ENCODE measurements at places on chromosomes 1 and 21. TPM values are rescaled to one million over a fixed set of nuclear protein-coding genes. Genes with fewer than 3 reads are reported as not detected.
A peak's percentile ranks its signal among the peaks of the same experiment; 100 is the strongest.

Gene SLC2A5
- 0.26 TPM for total RNA-seq

Gene SERBP1
- total RNA-seq, result 282 TPM

Gene PPCS
- total RNA-seq, result 52.4 TPM

Gene NECTIN4
- total RNA-seq, result 108 TPM

Gene STIL
- 0.79 TPM for total RNA-seq

Gene H3-3A
- 84.8 TPM for total RNA-seq

Gene RIPPLY3
- not detected for total RNA-seq

Gene GUCA2A
- not detected for total RNA-seq

Gene OLIG2
- not detected for total RNA-seq

Gene PPIAL4G
- total RNA-seq, result not detected

Gene SAMSN1
- total RNA-seq, result not detected

Gene TMEM200B
- 0.77 TPM for total RNA-seq

DNA sequence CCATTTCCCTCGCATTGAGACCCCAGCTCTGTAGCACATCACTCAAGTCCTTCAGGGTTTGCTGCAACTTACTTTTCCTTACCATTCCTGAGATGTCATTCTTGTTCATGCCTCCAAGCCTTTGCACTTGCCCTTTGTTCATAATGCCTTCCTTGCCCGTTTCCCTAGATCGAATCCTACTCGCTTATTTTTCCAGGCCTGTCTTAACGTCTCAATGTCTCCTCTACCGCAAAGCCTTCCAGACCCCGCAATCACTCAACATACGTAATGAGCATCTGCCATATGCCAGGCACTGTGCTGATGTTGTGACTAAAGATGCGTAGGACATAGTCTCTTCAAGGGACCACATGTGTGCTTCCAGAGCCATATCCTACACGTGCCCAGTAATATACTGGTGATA is 31.1 kb upstream of the CNIH3 start:
- DNase-seq, result no peak

GRCh38 chr21:22395965-22396364 is 1397.8 kb downstream of the NCAM2 start:
- no peak for DNase-seq

DNA sequence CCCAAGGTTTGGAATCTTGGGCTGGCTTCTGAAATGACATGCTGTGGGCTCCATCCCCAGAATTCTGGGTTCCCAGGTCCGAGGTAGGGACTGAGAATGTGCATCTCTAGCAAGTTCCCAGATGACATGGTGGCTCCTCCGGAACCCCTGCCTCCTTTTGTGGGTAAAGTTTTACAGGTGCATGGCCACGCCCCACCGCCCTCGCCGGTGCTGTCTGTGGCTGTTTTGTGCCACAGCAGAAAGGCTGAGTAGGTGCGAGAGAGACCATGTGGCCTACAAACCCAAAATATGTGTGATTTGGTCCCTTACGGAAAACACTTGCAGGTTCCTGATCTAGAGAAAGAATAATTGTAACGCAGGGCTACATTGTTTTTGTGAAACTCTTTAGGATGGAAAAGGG is 30.9 kb downstream of the SKI start:
- DNase-seq, result no peak

DNA sequence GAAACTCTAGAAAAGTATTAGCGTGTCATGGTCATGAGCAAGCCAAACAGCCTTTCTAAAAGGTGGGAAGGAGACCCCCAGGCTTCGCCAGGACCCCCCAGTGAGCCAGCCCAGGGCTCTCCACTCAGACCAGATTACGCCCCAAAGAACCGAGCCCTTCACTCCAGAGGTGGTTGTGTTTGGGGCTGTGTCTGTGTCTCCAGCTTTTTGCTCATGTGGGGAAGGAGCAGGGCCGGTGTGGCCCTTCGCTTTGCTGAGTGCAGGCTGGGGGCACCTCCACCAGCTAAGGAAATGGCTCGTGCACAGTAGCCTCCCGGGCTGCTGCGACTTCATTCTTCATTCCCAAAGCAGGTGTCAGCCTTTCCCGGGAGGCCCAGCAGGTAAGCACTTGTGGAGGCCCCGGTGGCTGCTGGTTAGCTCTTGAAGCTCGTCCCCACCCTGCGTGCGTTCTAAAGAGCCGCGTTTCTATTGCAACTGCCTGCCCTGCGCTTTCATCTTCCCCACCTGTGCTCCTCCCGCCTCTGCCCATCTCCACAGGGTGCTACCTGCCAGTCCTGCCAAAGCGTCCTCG is 531 bp downstream of the TSPEAR start:
- peak; percentile 23 for DNase-seq

- DNase-seq, result no peak
These were observed 4.1 kb upstream of the TAGLN2 start for GRCh38 chr1:159929155-159930051.

GRCh38 chr21:15754640-15755039 is 24.9 kb downstream of the USP25 start:
- peak; percentile 88 for DNase-seq

GRCh38 chr1:204941421-204942338 is 71.0 kb downstream of the NFASC start:
- peak; percentile 60 for DNase-seq

- no peak for DNase-seq
These were observed 286 bp downstream of the ODR4 start for GRCh38 chr1:186375929-186376319.

- DNase-seq, result peak; percentile 18
These were observed 731.4 kb downstream of the KCNT2 start for GRCh38 chr1:195876792-195877191.

GRCh38 chr1:182587666-182588499 is 1.2 kb downstream of the RNASEL start:
- no peak for DNase-seq

- DNase-seq, result no peak
These were observed 4.4 kb downstream of the JMJD4 start for GRCh38 chr1:227730630-227731151.

DNA sequence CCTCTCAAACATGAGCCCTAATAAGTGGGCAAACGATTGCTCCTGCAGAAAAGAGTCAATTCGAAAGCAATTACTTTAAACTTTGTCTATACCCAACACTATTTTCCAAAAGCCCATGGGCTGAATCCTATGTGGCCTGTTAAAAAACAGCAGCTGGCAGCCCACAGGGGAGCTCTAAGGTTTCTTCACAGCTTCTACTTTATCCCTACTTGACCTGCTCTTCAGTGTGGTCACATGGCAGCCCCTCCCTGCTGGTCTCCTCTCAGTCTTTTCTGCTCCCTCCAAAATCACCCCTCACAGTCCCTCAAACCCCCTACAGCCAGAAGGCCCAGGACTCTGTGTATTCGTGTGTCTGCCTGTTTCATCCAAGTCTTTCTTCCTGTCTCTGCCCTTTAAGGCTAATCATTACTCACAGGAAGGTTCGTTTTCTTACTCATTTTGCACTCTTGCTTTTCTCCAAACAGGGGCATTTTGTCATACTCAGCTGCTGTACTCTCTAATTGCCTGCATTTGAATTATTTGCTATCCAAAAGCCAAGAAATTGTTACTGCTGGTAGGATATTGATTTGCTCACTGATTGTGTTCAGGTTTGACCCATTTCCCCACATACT is 62.4 kb upstream of the FAM3B start:
- DNase-seq, result peak; percentile 18

GRCh38 chr21:25490742-25491141 is 116.5 kb downstream of the MRPL39 start:
- peak; percentile 13 for DNase-seq

- no peak for DNase-seq
These were observed 3.1 kb downstream of the IL6R start for GRCh38 chr1:154408174-154408777.

- DNase-seq, result no peak
These were observed 416.3 kb upstream of the ESRRG start for GRCh38 chr1:217139513-217139912.

DNA sequence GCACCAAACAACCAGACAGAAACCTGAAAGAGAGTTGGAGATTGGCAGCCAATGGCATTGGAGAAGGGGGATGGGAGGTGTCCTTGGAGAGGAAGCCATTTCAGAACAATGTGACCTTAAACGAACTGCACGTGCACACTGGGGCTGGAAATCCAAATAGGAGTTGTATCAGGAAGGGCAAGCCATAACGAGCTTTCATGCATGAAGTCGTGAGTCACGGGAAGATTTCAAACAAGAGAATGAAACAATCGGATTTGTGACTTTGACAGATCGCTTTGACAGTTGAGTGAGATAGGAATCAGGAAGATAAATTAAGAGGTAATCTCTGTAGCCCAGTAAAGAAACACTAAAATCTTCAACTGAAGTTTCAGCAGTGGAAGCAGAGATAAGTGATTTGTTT is 445.8 kb upstream of the ZP4 start:
- no peak for DNase-seq

- no peak for DNase-seq
These were observed 19.2 kb upstream of the RCAN3 start for GRCh38 chr1:24483441-24483840.

GRCh38 chr1:108624069-108624468 is 36.8 kb downstream of the HENMT1 start:
- no peak for DNase-seq

DNA sequence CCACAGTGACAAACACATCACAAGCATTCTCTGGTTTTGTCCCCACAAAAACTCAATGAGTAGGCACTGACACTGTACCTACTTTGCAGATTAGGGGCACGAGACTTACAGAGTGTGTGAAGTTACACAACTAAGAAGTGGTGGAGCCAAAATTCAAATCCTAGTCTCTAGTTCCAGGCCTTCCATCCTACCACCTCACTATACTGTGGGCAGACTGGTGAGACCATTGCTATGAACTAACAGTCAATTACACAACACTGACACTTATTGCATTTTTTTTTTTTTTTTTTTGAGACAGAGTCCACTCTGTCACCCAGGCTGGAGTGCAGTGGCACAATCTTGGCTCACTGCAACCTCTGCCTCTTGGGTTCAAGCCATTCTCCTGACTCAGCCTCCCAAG is 71.4 kb downstream of the KCNN3 start:
- DNase-seq, result no peak

- peak; percentile 53 for DNase-seq
These were observed 90.7 kb upstream of the GFI1 start for GRCh38 chr1:92577261-92577895.

DNA sequence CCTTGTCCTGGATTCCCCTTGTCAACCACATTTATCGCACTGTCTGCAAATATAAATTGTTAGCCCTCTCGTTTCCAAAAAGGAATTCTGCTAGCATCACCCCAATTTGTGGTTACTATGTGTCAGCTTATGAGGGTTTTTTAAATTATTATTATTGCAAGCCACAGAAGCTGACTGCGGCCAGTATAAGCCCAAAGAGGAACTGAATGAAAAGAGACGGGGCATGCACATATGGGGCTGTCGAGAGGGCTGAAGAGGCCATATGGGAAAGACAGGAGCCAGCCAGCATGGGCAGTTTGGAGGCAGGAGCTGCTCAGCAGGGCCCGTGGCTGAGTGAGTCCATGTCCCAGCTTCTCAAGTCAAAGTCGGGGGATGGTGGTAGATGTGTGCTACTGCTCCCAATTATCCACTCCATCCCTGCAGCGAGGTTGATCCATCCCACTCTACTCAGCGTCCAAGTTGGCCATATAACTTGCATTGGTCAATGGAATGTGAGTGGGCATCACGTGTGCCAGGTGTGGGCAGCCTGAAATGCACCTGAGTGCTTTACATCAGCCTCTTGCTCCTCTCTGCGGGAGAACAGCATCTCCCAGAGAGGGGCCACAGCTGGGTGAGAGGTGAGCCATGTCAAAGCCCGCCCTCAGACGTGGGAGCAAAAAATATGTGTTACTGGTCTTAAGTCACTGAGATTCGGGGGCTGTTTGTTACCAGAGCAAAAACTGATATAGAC is 37.6 kb upstream of the LDLRAP1 start:
- DNase-seq, result no peak

DNA sequence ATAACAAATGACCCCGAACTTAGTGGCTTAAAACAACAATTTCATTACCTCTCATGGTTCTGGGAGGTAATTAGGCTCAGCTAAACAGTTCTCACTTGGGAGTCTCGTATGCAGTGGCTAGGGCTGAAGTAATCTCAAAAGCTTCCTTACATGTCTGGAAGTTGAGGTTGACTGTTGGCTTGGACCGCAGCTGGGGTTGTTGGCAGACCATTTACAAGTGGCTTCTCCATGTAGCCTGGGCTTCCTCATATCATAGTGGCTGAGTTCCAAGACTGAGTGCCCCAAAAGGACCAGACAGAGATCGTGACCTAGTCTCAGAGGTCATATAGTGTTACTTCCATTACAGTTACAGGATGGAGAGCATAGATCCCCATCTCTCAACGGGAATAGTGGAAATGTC is 2.4 kb upstream of the POGZ start:
- no peak for DNase-seq

DNA sequence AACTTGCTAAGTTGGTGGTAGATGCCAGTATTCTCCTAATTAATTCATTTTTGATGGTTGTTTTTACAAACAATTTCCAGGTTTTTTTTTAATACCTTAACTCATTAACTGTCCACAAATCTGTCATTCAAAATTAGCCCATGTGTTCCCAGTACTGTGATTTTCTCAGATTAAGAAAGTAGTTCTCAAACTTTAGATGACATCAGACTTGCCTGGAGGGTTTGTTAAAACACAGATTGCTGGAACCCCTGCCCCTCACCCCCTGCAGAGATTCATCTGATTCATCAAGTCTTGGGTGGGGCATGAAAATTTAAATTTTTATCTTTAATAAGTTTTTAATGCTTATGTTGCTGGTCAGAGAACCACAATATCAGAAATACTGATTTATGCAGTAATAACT is 130.5 kb downstream of the BACH1 start:
- DNase-seq, result no peak

- DNase-seq, result no peak
These were observed 22.7 kb upstream of the SYT6 start for GRCh38 chr1:114176366-114176765.

GRCh38 chr1:169309178-169310166 is 58.1 kb downstream of the NME7 start:
- DNase-seq, result no peak

GRCh38 chr1:30744060-30744756 is 13.4 kb downstream of the LAPTM5 start:
- peak; percentile 25 for DNase-seq

- no peak for DNase-seq
These were observed 3.5 kb downstream of the WLS start for GRCh38 chr1:68228851-68229250.

GRCh38 chr21:44050276-44050675 is 38.2 kb downstream of the TRAPPC10 start:
- DNase-seq, result no peak

- no peak for DNase-seq
These were observed 251.2 kb downstream of the RRAGC start for GRCh38 chr1:38608202-38608864.

DNA sequence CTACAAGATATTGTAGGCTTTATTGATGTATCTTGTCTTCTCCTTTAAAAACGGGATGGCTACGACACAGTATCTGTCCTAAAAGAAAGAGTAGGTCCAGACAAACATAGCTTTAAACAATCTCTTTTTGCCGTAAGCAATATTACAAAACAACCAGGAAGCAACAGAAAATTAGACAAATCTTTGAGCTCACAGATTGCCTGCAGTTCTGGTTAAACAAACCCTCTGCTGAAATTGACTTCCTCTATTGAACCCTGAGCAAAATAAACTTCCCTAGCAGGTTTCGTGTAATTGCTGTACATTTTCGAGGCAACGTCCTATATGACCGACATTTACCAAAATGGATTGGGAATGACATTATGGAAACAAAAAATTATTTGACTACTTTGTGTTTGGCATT is 50.6 kb downstream of the CHML start:
- no peak for DNase-seq

Measured in bronchial epithelial cell (primary cell).